Immature natural killer cell (primary cell): ENCODE measurements at places on chromosomes 7 and 10. TPM values are rescaled to one million over a fixed set of nuclear protein-coding genes. Genes with fewer than 3 reads are reported as not detected.

DNA sequence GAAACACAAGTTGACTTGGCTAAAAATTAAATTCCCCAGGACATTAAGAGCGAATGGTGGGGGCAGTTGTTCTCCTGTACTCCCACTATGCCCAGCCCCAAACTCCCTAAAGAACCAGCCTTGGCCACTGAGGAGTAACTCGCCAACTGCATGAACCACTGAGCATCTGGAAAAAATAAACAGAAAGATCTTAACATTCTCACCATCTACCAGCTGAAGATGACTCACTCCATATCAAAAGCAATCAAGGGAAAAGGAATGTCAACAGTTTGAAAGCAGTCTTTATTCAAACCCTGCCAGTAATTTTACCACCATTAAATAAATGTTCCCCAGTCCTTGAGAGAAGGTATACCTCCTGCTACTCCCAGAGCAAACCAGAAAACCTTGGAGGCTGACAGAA lies 45.4 kb downstream of the CTTNBP2 start:
- DNase-seq: no peak

GRCh38 chr7:83148776-83149175 lies 13.9 kb downstream of the PCLO start:
- DNase-seq: no peak

DNA sequence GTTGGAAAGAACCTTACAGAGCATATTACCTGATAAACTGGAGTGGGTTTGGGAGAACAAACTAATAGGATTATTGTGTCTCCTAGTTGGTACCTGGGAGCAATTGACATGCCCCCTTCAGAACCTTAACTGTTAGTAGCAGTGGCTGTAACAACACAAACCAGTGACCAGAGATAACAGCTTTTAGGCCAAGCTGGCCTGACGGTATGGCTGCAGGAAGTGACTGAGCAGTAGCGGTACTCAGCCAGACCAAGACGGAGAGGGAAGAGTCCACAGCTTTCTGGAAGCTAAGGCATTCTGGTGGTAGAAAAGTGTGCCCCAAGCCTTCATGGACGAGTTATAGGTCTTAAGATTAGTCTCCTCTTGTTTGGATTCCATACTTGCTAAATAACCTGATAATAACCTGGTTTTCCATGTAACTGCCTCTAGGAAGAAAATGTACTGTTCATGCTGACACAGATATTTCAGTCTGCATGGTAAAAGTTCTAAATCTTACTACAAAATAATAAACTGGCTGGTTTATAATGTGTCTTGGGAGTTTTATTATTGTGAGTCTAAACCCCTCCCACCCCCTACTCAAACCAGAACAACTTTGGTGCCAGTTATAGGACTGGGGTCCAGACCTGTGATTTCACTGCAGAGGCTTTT lies 11.3 kb downstream of the NOLC1 start:
- DNase-seq: no peak

GRCh38 chr10:80032503-80032902 lies 46.0 kb upstream of the TMEM254 start:
- DNase-seq: no peak

DNA sequence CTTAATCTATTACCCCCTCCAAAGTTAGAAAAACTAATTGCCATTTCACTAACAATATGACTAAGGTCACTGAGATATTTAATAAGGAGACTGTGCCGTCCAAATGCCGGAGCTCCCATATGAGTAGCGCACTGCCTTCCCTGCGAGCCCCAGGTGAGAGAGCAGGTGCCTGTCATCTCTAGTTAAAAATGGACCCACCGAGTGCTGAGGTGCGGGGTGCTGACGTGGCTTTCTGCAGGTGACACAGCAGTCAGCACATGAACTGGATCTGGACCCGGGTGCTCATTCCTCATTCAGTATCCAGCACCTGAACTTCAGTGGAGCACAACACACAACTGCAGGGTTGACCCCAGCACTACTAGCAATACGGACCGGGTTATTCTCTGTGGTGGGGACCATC lies 138.0 kb upstream of the NPS start:
- DNase-seq: no peak

- no peak for DNase-seq
Measured at GRCh38 chr7:77579797-77580196, 42.7 kb downstream of the PTPN12 start.

GRCh38 chr10:51905032-51905431 lies 205.6 kb upstream of the CSTF2T start:
- DNase-seq: no peak

DNA sequence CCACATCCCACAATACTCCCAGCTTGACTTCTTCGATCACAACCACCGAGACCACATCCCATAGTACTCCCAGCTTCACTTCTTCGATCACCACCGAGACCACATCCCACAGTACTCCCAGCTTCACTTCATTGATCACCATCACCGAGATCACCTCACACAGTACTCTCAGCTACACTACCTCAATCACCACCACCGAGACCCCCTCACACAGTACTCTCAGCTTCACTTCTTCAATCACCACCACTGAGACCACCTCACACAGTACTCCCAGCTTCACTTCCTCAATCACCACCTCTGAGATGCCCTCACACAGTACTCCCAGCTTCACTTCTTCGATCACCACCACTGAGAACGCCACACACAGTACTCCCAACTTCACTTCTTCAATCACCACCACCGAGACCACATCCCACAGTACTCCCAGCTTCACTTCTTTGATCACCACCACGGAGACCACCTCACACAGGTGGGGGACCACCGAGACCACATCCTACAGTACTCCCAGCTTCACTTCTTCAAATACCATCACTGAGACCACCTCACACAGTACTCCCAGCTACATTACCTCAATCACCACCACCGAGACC lies 8.6 kb downstream of the MUC3A start:
- no peak for DNase-seq

- no peak for DNase-seq
Measured at GRCh38 chr10:58791137-58791536, 278.5 kb downstream of the BICC1 start.

GRCh38 chr7:81534996-81535395 lies 234.9 kb downstream of the HGF start:
- no peak for DNase-seq

GRCh38 chr7:121076350-121077164 lies 88.0 kb downstream of the CPED1 start:
- DNase-seq: no peak

DNA sequence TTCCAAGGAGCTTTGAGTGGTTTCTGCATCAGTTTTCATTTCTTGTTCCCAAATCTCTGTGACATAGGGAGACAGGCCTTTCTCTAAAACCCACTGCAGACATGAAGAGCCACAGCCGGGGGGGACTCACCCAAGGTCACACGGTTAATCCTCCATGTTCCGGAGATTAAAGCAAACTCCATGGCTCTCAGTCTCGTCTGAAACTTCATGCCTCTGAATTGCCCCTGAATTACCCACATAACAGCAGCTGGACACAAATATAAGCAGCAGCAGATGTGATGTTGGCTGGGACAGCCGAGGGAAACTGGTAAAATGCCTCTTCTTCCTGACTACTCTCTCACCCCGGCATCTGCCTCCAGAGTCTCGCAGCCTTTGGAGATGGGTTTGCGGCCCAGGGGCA lies 402.2 kb downstream of the DNAJB6 start:
- DNase-seq: no peak

- DNase-seq: no peak
Measured at GRCh38 chr7:32167256-32167655, 97.0 kb upstream of the PDE1C start.

- no peak for DNase-seq
Measured at GRCh38 chr7:74482629-74483401, 29.1 kb downstream of the GTF2IRD1 start.

GRCh38 chr10:7405637-7406036 lies 5.2 kb downstream of the SFMBT2 start:
- DNase-seq: no peak

GRCh38 chr7:27149842-27150567 lies 2.4 kb downstream of the HOXA3 start:
- DNase-seq: no peak

GRCh38 chr10:80110986-80111385 lies 21.5 kb upstream of the PLAC9 start:
- DNase-seq: no peak

DNA sequence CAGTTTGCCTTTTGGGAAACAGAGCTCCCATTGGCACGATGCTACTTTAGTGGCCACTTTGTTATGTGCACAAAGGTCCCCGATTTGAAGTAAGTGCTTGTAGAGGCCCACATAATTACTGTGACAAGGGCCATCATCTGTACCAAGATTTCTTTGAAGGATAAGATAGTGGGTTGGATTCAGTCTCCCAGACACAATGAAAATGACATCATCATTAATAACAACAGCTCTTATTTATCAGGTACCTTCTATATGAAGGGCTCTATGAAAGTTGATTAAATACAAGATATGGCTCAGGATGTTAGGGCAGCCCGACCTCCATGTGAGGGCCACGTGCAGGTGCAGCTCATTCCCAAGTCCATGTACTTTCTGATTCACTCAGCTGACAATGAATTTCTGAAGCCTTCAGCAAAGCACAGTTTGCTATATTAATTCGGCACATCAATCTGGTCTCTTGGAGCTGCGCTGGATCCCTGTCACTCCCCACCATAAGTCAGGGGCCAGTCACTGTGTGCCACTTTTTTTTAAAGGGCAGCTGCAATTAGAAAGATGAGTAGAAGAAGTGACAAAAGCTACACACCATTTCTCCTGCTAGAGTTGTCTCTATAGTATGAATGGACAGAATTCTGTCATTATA lies 140.3 kb downstream of the ABCA13 start:
- no peak for DNase-seq

GRCh38 chr7:94311515-94311914 lies 83.2 kb upstream of the COL1A2 start:
- DNase-seq: no peak

- no peak for DNase-seq
Measured at GRCh38 chr7:118059209-118059608, 124.8 kb upstream of the LSM8 start.

DNA sequence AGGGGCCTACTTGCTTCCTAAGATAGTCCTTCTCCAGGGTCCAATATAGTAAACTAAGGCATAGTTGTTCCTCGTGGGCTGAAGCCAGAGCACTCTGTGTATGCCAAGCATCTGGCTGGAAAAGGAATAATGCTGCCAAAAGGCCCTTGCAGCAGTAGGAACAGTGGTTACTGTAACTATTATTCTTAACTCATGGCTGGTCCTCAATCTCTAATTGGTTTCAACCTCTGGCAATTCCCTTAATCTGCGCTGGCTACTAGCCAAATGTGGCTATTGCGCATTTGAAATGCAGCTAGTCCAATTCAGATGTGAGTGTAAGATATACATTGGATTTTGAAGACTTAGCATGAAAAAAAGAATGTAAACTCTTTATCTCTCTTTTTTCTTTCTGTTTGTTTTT lies 27.8 kb upstream of the LBX1 start:
- no peak for DNase-seq

GRCh38 chr7:77691892-77692491 lies 4.3 kb upstream of the RSBN1L start:
- no peak for DNase-seq

DNA sequence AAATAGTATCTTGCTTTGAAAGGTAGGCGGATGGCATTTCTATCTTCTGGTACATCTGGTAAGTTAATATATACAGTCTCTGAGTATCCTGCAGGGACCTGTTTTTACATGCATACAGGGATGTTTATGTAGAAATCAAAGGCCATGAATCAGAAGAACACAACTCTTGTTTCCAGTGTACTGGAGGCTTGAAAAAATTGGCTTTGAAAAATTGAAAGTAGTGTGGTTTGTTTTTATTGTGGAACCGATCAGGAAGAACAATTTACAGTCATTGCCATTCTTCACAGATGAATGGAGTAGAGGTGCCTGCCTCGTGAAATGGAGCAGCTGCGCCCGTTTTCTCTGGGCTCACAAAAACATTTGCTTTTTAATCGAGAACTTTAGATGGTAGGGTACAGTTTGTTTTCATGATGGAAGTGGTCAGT lies 54.0 kb upstream of the RPA3 start:
- DNase-seq: no peak

- DNase-seq: no peak
Measured at GRCh38 chr7:54330216-54330800, 211.9 kb upstream of the VSTM2A start.

DNA sequence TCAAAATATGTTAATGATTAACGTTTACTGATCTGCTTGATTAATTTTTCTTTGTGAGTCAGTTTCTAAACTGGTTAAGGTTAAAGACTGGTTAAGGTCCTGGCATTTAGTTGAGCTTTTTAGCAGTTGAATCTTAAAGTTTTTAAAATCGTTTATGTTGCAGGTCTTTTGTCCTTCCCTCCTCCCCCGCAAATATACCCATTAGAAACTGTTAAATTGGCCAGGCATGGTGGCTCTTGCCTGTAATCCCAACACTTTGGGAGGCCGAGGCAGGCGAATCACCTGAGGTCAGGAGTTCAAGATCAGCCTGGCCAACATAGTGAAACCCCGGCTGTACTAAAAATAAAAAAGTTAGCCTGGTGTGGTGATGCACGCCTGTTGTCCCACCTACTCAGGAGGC lies 100.9 kb downstream of the PODXL start:
- DNase-seq: no peak

- DNase-seq: no peak
Measured at GRCh38 chr7:47253650-47254080, 328.2 kb downstream of the TNS3 start.

- no peak for DNase-seq
Measured at GRCh38 chr10:102869258-102870198, at the start of gene AS3MT. AS3MT (plus strand) TSS chr10:102869470; CDS start chr10:102869593, 123 bp downstream.

DNA sequence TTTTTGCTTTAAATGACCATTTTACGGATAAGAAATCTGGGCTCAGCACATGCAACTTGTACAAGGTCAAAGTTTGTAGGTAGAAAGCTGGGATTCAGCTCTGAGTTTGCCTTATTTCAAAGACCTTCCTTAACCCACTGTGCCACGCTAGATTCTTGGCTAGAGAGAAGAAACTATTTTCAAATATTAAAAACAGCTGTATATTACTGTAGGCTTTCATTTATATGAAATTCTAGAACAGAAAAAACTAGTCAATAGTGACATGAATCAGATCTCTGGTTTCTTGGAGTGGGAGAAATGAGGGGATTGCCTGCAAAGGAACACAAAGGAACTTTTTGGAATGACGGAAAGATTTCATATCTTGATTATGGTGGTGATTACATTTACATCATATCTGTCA lies 53.0 kb upstream of the C1GALT1 start:
- DNase-seq: no peak

GRCh38 chr10:110275128-110275729 lies 29.5 kb downstream of the SMNDC1 start:
- no peak for DNase-seq

GRCh38 chr10:47019155-47020145 lies 108.2 kb downstream of the PTPN20 start:
- no peak for DNase-seq

- no peak for DNase-seq
Measured at GRCh38 chr10:113897693-113898618, 43.5 kb downstream of the NHLRC2 start.

- no peak for DNase-seq
Measured at GRCh38 chr10:54742416-54742815, 58.6 kb downstream of the PCDH15 start.

Gene CDH23
- 0.47 TPM for polyA plus RNA-seq

Gene AGR2
- not detected for polyA plus RNA-seq

Gene MUC3A
- not detected for polyA plus RNA-seq

Gene GDI2
- 181 TPM for polyA plus RNA-seq

Gene SAP25
- not detected for polyA plus RNA-seq

Gene CALML3
- not detected for polyA plus RNA-seq

Gene CRHR2
- polyA plus RNA-seq: not detected

Gene TMEM213
- polyA plus RNA-seq: not detected

Gene SUV39H2
- 5.0 TPM for polyA plus RNA-seq

Gene ANKRD61
- not detected for polyA plus RNA-seq

Gene SLC35G1
- not detected for polyA plus RNA-seq

Gene C10orf90
- not detected for polyA plus RNA-seq

Gene MMRN2
- polyA plus RNA-seq: not detected
